Activated T-helper 17 cell treated with anti-CD3 and anti-CD28 coated beads, Interleukin-2, amount 50 U/mL, for 72 hours (primary cell): ENCODE measurements at places on chromosomes 6 and 20.

GRCh38 chr6:42914546-42914945, 1.3 kb upstream of the PTCRA start:
- H3K27me3 ChIP-seq: peaks cover 8% of the 10 kb centered on the region
- no peak for ATAC-seq
- no peak overlapping the region for H3K27ac ChIP-seq
- H3K36me3 ChIP-seq: no peaks in the 10 kb centered on the region

GRCh38 chr6:46898006-46898405, 23.7 kb downstream of the ADGRF5 start:
- H3K27me3 ChIP-seq: peaks cover 22% of the 10 kb centered on the region
- ATAC-seq: no peak
- no peak overlapping the region for H3K4me3 ChIP-seq
- H3K27ac ChIP-seq: no peak overlapping the region

DNA sequence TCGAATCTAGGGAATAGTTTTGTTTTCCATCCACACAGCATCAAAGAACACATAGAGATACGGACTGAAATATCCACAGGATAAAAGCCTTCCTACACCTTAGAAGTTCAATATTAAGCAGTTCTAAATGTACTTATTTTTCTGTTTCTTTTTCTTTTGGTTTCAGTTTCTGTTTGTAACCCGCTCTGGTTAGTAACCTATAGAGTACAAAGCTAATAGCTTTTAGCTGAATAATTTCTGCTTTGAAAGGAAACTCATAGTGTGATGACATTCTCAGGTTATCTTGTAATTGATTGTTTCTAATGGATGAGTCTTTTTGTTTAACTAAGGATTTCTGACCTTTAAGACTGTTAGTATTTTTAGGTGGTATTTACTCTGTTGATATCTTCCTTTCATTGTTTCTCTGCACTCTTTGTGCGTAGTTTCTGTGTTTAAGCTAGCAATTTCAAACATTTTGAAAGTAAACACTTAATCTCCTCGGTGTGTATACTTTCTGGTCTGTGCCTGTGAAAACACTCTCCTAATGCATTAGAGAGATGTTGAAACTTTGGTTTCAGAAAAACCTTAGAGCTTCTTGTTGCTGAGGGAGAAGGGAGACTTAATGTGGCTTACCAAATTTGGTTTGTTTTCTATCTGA, 385.5 kb downstream of the HDGFL1 start:
- peak overlapping the region; percentile 46 for H3K27ac ChIP-seq
- H3K27me3 ChIP-seq: no peaks in the 10 kb centered on the region
- peak overlapping the region; percentile 72 for H3K4me3 ChIP-seq
- H3K4me1 ChIP-seq: peaks cover 8% of the 10 kb centered on the region
- ATAC-seq: peak; percentile 43

DNA sequence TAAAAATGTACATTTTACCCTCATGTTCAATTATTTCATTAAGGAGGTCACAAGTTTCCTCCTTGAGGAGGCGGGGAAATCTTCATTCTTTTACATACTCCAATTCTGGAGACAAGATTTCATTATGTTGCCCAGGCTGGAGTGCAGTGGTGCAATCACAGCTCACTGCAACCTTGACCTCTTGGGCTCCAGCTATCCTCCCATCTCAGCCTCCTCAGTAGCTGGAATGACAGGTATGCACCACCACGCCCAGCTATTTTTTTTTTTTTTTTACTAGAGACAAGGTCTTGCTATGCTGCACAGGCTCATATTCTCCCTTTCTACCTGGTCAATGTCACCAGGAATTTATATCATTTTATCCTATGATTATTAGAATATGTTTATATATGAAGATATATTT, 85.8 kb downstream of the FUT9 start:
- ATAC-seq: no peak
- no peaks in the 10 kb centered on the region for H3K4me1 ChIP-seq
- H3K27me3 ChIP-seq: no peaks in the 10 kb centered on the region
- H3K36me3 ChIP-seq: no peaks in the 10 kb centered on the region
- H3K4me3 ChIP-seq: no peak overlapping the region
- H3K27ac ChIP-seq: no peak overlapping the region

GRCh38 chr20:44400671-44400969, 45.1 kb downstream of the HNF4A start:
- H3K4me1 ChIP-seq: no peaks in the 10 kb centered on the region
- H3K4me3 ChIP-seq: no peak overlapping the region
- no peak for ATAC-seq

DNA sequence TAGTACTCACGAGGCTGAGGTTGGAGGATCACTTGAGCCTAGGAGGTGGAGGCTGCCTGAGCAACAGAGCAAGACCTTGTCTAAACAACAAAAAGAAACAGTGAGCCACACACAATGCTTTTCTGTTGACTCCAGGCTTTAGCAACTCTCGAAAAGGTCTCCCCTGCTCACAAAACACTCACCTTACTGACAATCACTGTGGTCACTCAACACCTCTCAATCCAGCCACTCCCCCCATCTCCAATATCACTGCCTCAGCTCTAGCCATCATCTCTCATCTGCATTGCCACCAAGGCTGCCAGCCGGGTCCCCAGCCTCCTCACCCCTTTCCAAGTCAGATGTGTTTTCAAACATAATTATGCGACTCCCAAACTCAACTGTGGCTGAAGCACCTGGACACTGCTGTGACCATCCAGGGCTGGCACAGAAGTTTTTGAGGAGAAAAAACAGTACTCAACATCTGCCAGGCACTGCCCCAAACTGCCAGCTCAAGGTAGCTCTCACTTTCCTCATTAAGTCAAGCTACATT, 218.0 kb upstream of the ARID1B start:
- H3K27ac ChIP-seq: no peak overlapping the region
- no peaks in the 10 kb centered on the region for H3K36me3 ChIP-seq
- H3K4me3 ChIP-seq: no peak overlapping the region
- ATAC-seq: no peak
- H3K27me3 ChIP-seq: no peaks in the 10 kb centered on the region
- H3K4me1 ChIP-seq: peaks cover under 1% of the 10 kb centered on the region

DNA sequence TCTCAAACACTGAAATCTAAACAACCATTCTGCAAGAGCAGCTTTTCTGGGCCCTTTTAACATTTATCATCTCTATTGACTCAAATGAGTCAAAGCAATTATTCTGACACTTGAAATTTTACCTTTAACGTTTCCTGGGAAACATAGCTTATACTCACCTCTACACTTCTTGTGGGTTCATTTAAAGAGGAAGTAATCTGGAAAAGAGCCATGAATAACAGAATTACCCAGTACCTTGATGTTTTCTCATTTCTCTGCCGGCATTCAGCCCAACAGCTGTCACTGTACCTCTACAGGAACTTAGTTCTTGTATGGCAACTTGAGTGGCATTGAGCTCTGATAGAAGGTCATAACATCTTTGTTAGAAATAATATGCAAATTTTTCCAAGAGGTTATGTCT, 272.2 kb downstream of the KCNQ5 start:
- no peaks in the 10 kb centered on the region for H3K4me1 ChIP-seq
- no peak for ATAC-seq
- H3K36me3 ChIP-seq: no peaks in the 10 kb centered on the region
- H3K4me3 ChIP-seq: no peak overlapping the region
- H3K27ac ChIP-seq: no peak overlapping the region

- peaks cover 7% of the 10 kb centered on the region for H3K4me1 ChIP-seq
- H3K36me3 ChIP-seq: peaks cover 33% of the 10 kb centered on the region
- H3K4me3 ChIP-seq: no peak overlapping the region
- peak; percentile 16 for ATAC-seq
Observed at GRCh38 chr6:39189915-39190544, 39.2 kb downstream of the KCNK5 start.

DNA sequence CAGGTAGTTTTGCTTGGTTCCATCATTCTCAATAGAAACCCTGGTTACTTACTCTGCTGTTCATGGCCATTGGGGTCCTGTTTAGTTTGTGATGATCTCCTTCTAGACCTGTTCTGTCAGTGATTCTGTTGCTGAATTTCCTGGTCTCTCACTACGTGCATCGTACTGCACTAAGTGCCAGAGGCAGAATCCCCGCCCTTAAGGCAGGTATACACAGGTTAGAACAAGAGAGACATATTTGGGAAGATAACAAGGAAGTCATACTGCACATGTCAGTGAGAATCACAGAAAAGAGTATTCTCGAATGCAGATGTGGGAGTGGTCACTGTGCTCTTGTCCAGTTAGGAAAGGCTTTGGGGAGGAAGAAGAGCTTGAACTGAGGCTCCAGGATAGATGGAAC, 148.1 kb upstream of the MYLIP start:
- no peaks in the 10 kb centered on the region for H3K36me3 ChIP-seq
- ATAC-seq: no peak
- no peak overlapping the region for H3K27ac ChIP-seq
- H3K4me1 ChIP-seq: no peaks in the 10 kb centered on the region

DNA sequence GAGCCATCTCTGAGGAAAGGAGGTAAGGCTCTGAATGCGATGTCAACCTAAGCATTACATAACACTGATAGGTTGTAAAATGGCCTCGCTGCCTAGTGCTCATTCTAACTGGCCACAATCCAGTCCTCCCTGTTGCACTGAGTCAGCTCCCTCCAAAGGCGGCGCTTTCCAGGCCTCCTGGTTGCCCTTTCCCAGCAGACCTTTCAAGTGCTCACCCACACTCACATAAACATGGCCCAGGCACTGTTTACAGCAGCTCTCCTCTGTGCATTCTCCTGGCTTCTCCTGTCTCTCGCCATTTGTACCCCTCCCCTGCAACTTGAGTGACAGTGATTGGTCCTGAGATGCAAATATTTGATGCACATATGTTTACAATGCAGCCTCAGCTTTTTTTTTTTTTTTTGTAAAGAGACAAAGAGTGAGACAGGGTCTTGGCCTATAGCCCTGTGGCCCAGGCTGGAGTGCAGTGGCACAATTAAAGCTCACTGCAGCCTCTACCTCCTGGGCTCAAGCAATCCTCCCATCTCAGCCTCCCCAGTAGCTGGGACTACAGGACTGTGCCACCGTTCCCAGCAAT, 36.8 kb upstream of the PRND start:
- H3K4me3 ChIP-seq: peak overlapping the region; percentile 93
- H3K27me3 ChIP-seq: no peaks in the 10 kb centered on the region
- peak overlapping the region; percentile 97 for H3K27ac ChIP-seq
- no peak for ATAC-seq
- H3K36me3 ChIP-seq: peaks cover 28% of the 10 kb centered on the region

- ATAC-seq: no peak
- H3K27ac ChIP-seq: no peak overlapping the region
- no peaks in the 10 kb centered on the region for H3K36me3 ChIP-seq
- H3K4me3 ChIP-seq: no peak overlapping the region
- peaks cover 35% of the 10 kb centered on the region for H3K27me3 ChIP-seq
Observed at GRCh38 chr6:34098045-34098936, 47.6 kb downstream of the GRM4 start.

- H3K36me3 ChIP-seq: no peaks in the 10 kb centered on the region
- ATAC-seq: peak; percentile 18
- H3K4me3 ChIP-seq: no peak overlapping the region
- no peaks in the 10 kb centered on the region for H3K27me3 ChIP-seq
Observed at GRCh38 chr6:26493258-26493657, 6.8 kb upstream of the BTN1A1 start.

DNA sequence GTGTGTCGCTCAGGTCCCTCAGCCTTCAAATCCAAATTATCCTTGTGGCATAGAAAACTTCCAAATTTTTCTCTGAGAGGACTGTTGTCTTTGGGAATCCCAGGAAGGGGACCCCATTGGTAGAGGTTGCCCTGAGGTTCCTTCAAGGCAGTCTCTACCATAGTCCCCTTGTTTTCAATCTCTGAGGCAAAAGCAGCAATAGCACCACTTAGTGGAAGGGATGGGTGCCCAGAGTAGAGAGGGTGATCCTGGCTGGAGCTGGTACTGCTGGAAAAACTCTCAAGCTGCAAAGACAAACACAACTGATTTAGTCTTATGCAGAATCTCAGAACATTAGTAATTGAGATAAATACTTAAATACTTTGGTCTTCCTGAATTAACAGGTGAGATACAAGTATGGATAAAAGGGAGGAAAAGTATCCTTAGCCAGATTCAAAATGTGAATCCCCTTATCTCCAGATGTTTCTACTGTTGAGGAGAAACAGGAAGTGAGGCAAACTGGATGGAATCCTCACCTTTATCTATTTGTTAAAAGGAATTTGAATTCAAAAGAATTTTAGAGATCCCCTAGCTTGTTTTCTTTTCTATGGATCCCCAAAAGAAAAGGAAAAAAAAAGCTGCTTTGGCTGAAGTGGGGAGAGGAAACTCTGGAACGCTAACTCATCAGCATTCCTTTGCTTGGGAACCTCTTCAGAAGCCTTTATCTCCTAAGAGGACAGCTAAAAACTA, 13.4 kb downstream of the ZNF318 start:
- H3K27ac ChIP-seq: no peak overlapping the region
- peak; percentile 32 for ATAC-seq
- H3K27me3 ChIP-seq: no peaks in the 10 kb centered on the region
- peaks cover 85% of the 10 kb centered on the region for H3K36me3 ChIP-seq
- no peak overlapping the region for H3K4me3 ChIP-seq
- H3K4me1 ChIP-seq: peaks cover 10% of the 10 kb centered on the region
